ENCODE measurements at places on chromosomes 1 and 21.

DNA sequence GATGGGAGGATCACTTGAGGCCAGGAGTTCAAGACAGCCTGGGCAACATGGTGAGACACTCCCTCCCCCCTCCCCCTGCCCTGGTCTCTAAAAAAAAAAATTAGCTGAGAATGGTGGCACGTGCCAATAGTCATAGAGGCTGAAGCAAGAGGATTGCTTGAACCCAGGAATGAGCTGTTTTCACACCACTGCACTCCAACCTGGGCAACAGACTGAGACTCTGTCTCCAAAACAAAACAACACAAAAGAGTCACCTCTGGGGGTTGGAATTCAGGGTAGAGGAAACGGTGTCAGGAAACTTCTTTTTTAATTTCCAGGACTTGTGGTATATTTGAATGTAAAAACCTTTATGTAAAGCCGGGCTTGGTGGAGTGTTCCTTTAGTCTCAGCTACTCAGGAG is 43.2 kb downstream of the RHOU start:
- DNase-seq = no peak

GRCh38 chr1:154198756-154199562 is 7.1 kb upstream of the TPM3 start:
- no peak for DNase-seq

DNA sequence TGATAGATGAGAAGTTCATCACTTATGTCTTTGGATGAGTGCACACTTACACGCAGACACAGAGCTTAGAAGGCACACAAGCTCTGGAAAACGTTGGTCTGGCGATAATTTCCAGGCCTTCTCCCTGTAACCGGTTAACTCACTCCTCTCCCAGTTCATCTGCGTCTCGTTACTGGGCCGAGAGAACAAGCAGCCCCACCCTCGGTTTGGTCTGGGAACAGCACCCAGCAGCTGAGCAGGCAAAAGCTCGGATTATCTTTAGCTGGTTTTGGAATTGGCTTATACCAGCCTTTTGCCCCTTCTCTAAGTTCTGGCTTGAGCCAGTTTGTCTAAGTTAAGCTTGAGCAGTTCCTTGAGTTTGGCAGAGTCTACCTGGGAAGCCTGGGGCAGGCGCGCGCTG is 27.3 kb upstream of the COL6A1 start:
- DNase-seq = no peak

- DNase-seq = no peak
Observed at GRCh38 chr21:39114871-39115575, 68.2 kb downstream of the PSMG1 start.

GRCh38 chr1:37325010-37325409 is 149.4 kb upstream of the ZC3H12A start:
- DNase-seq = no peak

DNA sequence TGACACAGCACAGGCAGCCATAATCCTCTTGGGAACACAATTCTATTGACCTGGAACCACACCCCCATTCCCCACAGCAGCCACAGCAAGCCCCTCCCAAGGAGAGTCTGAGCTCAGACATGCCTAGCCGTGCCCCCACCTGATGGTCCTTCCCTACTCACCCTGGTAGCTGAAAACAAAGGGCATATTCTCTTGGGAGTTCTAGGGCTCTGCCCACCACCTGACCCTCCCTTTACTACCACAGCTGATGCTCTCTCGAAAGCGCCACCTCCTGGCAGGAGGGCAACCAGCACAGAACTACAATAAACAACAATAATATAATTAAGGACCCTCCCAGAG is 184.8 kb upstream of the COA6 start:
- DNase-seq = no peak

DNA sequence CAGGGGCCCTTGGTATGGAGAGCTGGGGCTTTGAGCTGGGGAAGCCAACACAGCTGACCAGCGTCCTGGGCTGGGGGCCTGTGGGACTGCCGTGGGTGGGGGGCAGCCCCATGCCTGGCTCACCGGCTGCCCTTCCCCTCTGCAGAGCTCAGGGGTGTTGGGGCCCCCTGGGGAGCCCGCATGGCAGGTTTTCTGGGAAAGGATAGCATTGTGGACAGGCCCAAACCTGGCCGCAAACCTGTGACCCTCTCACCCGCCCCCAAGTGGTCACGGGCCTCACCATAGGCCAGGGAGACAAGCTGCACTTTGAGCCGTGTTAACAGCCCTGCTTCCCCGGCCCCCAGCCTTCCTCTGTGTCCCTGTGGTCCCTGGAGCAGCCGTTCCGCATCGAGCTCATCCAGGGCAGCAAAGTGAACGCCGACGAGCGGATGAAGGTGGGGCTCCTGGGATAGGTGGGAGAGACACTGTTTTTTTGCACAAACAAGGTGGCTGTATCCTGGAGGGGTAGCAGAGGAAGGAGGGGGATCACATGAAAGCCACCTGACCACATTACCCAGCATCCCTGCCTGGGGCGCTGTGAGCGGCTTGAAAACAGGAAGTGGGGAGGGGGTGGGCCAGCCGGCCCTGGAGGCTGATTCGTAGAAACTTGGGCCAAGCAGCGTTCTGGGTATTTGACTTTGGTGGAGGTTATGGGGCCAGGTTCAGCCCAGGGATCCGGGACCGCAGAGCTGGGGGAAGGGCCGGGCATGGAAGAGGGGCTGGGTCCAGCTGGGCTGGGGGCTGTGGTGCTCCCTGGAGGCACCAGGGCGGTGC is 65.9 kb downstream of the PIK3CD start:
- peak; percentile 75 for DNase-seq

DNA sequence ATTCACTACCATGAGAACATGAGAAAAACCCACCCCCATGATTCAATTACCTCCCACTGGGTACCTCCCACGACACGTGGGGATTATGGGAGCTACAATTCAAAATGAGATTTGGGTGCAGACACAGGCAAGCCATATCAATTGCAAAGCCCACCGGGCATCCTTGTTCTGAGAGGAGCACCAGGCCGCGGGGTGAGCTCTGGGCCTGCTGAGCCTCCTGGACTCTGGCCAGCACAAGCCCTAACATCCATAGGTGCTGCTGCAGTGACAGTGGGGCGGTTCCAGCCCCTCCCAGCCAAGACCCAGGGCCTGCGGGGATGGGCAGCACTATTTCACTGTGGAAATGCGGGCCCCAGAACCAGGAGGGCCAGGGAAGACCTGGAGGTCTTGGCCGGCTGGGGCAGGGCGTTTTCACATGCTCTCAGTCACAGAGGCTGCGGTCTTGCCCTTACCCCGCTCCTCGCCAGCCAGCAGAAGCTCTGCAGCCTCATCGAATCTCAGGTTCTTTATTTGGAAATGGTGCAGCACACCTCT is 103.8 kb downstream of the PCBP3 start:
- DNase-seq = no peak

DNA sequence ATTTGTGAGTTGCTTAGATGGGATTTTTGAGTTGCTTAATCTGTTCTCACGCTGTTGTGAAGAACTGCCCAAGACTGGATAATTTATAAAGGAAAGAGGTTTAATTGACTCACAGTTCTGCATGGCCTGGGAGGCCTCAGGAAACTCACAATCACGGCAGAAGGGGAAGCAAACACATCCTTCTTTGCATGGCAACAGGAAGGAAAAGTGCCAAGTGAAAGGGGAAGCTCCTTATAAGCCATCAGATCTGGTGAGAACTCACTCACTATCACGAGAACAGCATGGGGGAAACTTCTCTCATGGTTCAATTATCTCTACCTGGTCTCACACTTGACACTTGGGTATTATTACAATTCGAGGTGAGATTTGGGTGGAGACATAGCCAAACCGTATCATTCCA is 10.3 kb downstream of the CLIC6 start:
- DNase-seq = no peak

DNA sequence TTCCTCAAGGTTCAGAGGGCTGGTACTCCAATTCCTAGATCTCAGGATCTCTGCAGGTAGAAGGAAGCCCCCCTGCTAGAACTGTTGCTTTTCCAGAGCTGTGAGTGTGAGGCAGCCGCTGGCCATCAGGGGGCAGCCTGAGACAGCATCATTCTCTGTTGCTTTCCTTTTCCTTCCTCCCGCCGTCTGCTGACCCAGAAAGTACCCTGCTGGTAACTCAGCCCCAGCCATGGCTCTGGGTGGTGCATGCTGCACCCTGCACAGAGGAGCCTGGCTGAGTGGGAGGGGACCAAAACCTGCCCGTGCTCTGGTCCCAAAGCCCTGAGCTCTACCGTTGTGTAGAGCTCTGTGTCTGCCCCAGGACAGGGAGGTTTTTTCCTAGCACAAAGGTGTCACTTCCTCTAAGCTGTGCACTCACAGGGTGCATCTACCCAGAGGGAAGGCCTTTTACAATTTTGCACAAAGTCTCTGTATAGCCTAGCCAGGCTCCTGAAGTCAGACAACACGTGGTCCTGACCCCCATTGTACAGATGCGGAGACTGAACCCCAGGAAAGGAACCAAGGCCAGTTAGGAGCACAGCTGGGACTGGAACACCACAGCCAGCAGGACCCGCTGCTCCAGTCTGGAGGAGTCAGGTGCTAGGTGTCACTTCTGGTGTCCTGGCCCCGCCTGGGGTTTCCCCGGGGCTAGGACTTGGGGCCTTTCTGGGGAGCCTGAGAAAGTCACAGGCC is 5.6 kb upstream of the FAM131C start:
- peak; percentile 49 for DNase-seq

- no peak for DNase-seq
Observed at GRCh38 chr1:237975376-237975775, 84.7 kb upstream of the ZP4 start.

- DNase-seq = no peak
Observed at GRCh38 chr1:165737196-165737595, 31.5 kb downstream of the TMCO1 start.

- DNase-seq = no peak
Observed at GRCh38 chr1:5857508-5858090, 134.6 kb downstream of the NPHP4 start.

- DNase-seq = no peak
Observed at GRCh38 chr1:229138058-229138457, 132.9 kb upstream of the RAB4A start.

DNA sequence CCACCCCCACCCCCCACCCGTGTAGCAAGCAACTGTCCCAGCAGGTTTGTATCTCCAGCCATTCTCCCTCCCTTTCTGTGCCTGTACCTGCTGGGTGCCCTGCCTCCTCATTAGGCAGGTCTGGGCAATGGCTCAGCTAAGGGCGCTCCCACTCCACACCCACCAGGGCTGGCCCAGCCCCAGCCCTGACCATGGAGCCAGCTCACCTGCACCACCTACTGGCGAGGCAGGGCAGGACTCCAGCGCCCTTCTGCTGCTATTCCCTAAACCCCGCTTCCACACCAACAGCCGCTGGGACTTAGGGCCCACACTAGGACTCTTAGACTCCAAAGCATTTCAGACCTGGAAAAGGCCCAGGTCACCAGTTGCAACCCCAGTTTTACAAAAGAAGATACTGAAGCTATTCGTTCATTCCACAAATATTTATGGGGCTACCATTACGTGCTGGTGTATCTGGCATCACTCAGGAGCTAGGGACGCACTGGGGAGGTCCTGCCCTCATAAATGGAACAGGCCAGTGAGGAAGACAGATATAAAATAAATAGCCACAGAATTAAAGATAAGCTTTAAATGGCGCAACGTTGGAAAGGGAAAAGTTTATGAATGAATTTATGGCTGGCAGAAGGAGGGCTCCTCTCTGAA is 24.0 kb downstream of the PGLYRP3 start:
- DNase-seq = no peak

GRCh38 chr21:43273708-43274021 is 104.9 kb downstream of the CRYAA start:
- DNase-seq = no peak

- no peak for DNase-seq
Observed at GRCh38 chr1:32255072-32256071, 4.3 kb downstream of the LCK start.

- DNase-seq = no peak
Observed at GRCh38 chr1:231036416-231036815, 3.6 kb downstream of the FAM89A start.

DNA sequence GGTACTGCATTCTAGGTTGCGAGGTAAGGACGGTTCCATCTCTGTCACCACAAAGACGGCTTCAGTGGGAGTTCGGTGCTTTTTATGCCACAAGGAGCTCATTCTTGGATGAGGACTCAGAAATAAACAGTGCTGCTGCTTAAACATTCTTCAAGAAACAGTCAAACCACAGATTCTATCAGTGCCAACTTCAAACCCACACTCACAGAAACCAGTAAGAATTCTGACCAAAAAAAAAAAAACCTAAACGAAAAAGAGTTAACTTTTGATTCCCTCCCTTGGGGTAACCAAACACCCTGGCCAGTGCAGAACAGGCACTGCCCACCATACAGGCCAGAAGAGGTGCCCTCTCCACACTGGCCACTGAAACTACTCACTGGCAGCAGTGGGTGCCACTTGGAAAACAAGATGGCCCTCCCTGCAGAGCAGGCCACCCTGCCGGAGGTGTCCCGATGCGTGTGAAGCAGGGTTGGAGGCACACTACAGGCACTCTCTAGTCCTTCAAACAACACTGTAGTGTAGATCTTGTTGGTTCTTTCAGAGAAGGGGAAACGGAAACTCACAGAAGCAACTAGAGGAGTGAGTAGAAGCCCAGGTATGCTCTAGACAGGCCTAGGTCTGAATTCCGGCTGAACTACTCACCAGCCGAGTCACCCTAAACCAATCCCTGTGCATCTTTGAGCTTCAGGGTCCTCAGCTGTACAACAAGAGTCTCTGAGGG is 87.3 kb upstream of the TLR5 start:
- no peak for DNase-seq

DNA sequence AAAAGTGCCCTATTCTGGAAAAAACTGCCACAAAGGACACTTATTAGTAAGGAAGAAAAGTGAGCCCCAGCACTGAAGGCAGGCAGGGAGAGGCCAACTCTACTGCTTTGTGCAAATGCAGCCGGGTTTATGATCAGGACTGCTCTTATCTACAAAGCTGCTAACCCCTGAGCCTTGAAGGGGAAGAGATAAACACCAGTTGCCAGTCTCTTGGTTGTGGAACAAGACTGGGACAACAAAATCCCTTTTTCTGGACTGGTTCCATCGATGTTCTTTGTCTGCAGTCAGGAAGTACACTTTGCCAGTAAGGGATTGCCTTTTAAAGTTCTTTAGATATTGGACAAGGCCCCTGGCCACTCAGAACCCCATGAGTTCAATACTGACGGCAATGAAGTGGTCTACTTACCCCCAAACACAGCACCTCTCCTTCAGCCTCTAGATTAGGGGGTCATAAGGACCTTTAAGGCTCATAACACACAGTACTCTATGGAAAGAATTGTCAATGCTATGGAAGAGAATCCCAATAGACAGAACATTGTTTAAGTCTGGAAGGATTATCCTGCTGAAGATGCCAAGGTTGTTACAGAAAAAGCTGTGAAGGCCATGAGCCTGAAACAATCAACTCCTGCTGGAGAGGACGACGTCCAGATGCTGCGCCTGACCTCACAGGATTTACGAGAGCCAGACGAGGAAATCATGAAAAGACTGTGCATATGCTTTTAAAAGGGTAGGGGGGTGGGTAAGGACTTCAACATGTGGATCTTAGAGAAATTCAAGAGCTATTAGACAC is 43.6 kb downstream of the GNB1 start:
- DNase-seq = no peak

GRCh38 chr1:83905315-83905907 is 93.5 kb downstream of the TTLL7 start:
- no peak for DNase-seq

- no peak for DNase-seq
Observed at GRCh38 chr1:59261537-59261936, 35.4 kb upstream of the FGGY start.

All from activated T-helper 1 cell treated with anti-CD3 and anti-CD28 coated beads, Interleukin-2, amount 50 U/mL, for 16 hours (primary cell).